Fibroblast of skin of left biceps (primary cell): ENCODE measurements at places on chromosomes 7 and 10.

- DNase-seq, result no peak
Observed at GRCh38 chr10:120987359-120987758, 136.2 kb downstream of the WDR11 start.

DNA sequence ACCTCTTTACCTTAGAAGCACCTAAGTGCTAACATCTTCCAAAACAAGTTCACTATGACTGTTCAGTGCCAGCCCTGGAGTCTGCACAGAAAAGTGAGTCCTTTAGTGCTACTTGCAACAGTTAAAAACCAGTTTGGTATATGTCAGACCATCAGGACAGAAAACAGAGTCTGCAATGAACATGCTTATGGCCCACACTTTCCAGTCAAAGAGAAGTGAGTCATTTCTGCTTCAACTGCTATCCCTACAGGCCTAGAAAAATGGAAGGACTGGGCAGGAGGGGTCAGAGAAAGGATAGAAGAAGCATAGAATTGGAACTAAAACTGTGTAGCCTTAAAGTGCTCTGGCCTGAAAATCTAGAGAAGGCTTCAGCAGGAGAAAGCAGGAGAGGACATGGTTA lies 108.0 kb downstream of the PDE1C start:
- DNase-seq, result no peak

DNA sequence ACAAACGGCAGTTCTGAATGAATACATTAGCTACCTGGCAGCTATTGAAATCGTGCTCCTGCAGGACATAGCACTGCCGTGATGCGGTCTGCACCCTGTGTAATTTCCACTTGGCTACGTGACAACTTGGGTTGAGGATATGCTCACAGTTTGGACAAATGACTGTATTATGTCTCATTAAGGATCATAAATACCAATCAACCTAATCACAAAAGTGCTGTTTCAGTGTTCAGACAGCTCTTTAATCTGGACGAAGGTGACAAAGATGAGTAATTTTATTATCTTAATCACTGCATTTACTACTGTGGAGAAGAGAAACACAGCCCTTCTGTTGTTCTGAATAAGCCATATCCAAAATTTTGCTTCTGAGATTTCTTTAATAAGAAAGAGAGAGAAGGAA lies 210.8 kb upstream of the PFKP start:
- no peak for DNase-seq

DNA sequence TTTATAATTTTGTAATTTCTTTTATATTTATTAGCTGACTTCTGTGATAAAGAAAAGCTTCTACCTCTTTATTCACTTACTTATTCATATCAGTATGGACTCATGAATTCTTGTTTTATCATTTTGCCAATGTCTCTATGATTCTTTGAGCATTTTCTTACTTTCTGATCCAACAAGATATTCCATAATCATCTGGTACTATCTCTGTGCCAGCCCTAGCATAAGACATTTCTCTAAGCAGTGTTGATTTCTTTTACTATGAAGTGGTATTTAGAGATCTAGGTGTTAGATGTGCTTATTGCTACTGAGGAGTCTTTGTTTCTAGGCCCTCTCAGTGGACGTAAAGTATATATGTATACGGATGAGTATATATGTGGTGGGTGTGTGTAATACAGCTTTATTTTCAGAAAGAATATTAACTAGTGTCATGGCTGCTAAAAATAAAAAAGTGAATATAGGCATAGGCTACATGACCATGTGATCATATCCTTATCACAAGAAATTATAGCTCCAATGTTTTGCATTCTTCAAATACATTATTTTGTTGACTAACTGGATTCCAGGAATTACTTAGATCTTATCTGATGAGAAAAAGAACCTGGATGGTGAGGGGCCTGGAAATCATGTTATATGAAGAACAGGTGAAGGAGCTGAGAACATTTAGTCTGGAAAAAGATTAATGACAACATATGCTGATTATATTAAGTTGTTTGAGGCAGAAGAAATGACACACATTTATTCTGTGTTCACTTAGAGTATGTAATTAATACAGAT lies 13.1 kb downstream of the PHTF2 start:
- DNase-seq, result no peak

- DNase-seq, result no peak
Observed at GRCh38 chr10:78450239-78450638, 416.6 kb downstream of the RPS24 start.

DNA sequence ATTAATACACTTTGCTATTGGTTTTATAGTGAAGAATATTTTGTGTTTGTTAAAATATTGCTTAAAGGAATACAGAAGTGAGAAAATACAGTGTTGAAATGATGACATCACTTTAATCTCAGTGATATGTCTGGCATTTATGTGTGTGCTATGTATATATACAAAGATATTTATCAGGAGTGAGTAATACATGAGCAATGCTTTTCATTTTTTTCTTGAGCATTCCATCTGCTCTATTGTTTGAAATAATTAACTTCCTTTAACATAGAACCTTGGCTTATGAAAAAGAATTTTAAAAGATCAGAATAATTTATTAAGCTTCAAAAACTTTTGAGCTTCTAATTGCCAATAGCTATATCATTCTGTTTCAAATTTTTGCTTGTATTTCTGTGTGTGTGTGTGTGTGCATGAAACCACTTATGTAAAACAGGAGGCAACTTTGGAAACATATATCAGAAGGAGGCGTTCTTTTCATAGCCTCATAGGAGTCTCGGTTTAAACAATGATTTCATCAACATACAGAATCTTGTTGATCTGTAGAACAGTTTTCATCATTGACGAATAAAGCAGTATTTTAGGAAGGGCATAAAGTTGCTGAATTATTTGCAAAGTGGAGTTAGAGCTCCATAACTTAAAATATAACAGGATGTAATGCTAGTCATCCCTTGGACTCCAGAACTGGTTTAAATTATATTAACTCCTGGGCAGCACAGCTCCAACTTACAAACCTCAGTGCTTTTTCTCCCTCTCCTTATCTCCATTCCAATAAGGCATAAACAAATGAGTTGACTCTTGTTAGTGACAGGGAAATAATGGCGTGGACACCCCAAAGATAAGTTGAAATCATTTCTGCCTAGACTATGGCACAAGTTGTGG lies 228.4 kb upstream of the DGKB start:
- peak; percentile 67 for DNase-seq

- no peak for DNase-seq
Observed at GRCh38 chr10:7571981-7572380, 94.8 kb downstream of the ITIH5 start.

DNA sequence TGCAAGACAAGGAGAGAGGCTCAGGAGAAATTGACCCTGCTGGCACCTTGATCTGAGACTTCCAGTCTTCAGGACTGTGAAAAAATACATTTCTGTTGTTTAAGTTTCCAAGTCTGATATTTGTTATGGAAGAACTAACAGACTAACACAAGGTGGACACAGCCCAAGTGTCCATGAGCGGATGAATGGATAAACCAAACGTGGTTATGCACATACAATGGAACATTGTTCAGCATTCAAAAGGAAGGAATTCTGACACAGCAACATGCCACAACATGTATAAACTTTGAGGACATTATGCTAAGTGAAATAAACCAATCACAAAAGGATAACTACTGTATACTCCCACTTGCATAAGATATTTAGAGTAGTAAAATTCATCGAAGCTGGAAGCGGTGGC lies 76.5 kb downstream of the FAM13C start:
- no peak for DNase-seq

DNA sequence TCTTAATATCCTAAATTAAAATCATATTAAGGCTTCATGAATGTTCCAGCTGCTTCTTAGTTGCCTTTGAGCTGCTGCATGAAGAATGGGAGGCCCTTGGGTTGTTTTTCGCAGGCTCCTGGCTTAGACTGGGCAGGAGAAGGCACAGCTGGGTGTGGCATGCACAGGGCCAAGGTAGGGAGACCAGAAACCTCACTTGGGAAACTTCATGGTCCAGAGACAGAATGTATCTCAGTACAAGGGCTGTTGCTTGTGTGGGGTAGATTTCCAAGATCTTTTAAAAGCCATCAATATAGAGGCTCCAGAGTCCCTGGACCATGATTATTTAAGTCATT lies 49.9 kb downstream of the BUB3 start:
- DNase-seq, result no peak

GRCh38 chr7:77657427-77658224 lies 38.6 kb upstream of the RSBN1L start:
- peak; percentile 13 for DNase-seq

DNA sequence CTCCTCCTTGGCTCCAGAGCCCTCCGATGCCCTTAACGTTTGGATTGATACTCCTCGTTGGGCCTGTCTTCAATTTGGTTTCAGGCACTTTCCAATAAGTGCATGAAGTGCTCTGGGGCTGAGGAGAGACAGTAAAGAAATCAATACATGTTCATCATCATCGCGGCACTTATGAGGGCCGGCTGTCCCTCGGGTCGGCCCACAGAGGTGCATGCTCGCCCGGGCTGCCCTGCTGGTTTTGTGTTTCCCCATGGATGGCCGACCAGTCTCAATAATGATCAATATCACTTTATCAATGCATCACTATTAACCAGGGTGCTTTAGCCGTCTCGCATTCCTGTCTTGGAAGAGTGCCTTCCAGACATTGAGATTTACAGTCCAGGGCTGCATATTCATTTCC lies 154.2 kb downstream of the EBF3 start:
- no peak for DNase-seq

DNA sequence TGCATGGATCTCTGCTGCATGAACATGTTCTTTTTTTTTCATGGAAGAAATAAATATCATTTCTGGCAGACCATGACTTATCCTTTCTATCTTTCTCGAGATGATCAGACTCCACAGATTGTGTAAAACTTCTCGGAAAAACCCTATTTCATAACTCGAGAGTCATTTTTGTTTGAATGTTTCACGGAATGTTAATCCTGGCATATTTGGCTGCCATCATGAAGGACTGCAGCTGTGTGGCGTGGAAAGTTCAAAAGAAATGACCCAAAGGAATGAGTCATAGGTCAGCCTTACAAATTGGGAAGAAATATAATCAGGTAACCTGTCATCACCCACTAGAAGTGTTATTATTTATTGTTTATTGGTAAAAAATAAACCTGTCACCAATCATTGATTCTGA lies 566.8 kb downstream of the SDK1 start:
- no peak for DNase-seq

GRCh38 chr7:108094933-108095710 lies 35.0 kb downstream of the LAMB4 start:
- peak; percentile 75 for DNase-seq

DNA sequence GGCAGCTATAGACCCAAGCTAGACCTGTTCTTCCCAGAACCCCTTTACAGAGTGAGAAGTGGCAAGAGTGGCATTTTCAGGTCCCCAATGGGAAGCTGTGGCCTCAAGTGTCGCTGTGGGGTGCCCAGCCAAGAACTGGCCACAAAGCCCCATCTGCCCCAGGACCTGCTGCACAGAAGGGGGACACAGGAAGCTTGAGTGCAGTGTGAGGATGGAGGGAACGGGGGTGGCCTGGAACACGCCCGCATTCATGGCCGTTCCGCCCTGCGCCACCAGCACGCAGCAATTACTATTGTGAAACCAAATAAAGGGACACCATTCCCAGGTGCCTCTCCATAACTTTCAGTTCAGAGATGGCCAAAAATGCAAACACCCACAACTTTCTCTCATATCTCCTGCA lies 237.6 kb upstream of the TCERG1L start:
- no peak for DNase-seq

DNA sequence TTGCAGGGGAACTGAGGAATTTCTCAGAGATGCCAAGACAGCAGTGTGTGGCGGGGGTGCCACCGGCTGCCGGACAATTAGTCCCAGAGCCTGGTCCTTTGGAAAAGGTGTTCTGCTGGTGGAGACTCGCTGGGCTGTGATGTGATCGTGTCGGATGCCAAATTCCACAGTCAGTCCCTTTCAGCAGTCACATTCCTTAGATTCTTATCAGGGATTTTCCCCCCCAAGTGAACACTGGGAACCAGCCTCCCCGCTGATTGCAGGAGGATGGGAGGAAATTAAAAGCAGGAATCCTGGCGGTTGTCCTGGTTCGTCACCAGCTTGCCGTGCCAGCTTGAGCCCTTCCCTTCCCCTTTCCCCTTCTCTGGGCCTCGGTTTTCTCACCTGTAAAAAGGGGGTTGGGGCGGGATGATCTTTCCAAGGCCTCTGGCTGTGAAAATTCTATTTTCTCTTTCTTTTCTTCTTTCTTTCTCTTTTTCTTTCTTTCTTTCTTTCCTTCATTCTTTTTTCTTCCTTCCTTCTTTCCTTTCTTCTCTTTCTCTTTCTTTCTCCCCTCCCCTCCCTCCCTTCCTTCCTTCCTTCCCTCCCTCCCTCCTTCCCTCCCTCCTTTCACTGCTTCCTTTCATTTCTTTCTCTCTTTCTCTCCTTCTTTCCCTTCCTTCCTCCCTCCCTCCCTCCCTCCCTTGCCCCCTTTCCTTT lies 39.6 kb downstream of the COL26A1 start:
- peak; percentile 60 for DNase-seq

- DNase-seq, result no peak
Observed at GRCh38 chr7:135717693-135718092, 10.3 kb downstream of the SLC13A4 start.

DNA sequence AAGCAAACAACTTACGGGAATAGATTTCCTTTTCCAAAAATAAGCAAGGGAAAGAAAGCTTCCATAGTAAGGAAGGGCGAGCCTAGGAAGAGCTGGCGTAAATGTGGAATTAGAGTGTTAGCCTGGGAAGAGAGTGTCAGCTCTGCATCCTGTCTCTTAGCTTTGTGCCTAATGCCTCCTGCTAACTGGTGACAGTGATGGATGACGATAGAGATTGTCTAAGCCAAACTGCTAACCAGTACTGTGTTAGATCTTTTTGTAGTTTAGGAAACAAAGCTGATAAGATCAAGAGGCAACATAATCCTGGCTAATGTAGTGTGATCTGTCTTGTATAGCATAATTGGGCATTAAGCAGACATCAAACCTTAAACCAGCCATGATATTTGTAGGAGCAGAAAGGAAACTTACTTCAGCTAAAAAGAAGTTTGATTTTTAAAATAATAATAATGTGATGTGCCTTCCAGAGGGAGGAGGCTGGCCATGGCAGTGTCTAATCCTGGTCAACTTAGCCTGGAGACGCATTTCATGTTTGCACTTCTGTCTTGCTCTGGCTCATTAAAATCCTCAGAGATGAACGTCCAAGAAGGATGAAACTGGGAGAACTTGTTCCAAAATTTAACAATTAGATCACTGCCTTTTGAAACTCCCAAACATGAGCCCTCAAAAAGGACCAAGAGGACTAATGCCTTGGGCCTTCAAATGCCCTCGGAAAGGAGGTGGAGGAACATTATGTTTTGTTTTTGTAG lies 85.1 kb downstream of the FAM204A start:
- no peak for DNase-seq

DNA sequence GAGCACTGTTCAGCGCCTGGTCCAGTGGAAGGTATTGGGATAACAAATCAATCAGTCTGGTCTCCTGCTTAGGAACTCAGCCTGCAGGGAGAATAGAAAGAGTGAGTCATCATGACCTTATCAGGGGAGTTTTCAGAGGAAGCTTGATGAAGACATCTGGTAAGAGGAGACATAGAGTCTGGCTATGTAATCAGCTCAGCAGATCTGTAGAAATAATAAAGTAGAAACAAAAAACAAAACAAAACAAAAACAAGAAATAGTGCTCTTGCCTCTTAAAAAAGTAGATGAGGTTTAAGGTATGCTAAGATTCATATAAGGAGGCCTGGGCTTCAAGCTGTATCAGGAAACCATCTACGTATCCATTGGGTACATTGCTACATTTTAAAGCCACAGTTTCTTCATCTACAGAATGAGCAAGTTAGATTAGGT lies 14.4 kb downstream of the TAS2R41 start:
- no peak for DNase-seq
